ENCODE measurements at places on chromosomes 16 and 17. TPM values are rescaled to one million over a fixed set of nuclear protein-coding genes. Genes with fewer than 3 reads are reported as not detected.

DNA sequence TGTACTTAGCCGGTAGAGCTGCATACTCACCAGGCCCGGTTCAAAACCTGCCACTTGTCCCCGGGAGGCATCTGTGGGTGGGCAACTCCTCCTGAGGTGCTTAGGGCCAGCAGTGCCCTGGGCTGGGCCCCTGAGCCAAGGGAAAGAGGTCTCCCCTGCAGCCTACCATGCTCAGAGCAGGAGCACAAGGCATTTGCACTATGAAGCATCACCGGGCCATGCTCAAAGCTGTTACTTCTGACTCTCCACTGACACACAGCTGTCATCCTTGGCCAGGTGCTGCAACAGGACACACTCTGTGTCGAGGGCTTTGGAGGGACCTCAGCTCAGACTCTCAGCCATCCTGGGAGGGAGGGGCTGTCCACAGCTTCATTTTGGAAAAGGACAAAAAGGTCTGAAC, 37.2 kb downstream of the SLC38A8 start:
- DNase-seq: no peak

DNA sequence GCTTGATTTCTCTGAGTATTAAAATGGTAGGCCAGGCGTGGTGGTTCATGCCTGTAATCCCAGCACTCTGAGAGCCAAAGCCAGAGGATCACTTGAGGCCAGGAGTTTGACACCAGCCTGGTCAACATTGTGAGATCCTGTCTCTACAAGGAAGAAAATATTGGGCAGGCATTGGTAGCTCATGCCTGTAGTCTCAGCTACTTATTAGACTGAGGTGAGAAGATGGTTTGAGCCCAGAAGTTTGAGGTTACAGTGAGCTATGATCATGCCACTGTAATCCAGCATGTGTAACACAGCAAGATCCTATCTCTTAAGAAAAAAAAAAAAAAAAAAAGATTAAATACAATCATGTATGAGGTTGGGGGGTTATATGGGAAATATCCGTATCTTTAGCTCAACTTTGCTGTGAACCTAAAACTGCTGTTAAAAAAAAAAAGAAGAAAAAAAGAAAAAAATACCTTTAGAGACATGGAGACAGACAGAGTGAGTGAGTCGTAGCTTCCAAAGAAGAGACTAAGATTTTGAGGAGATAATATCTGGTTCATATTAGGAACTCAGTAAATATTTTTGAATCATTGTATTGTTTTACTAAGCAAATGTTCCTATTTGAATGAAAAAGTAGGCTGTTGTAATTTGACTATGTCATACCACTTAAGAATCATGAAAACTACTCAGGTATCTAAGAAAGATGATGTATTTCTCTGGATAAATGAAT, 325.7 kb upstream of the TBX2 start:
- no peak for DNase-seq

DNA sequence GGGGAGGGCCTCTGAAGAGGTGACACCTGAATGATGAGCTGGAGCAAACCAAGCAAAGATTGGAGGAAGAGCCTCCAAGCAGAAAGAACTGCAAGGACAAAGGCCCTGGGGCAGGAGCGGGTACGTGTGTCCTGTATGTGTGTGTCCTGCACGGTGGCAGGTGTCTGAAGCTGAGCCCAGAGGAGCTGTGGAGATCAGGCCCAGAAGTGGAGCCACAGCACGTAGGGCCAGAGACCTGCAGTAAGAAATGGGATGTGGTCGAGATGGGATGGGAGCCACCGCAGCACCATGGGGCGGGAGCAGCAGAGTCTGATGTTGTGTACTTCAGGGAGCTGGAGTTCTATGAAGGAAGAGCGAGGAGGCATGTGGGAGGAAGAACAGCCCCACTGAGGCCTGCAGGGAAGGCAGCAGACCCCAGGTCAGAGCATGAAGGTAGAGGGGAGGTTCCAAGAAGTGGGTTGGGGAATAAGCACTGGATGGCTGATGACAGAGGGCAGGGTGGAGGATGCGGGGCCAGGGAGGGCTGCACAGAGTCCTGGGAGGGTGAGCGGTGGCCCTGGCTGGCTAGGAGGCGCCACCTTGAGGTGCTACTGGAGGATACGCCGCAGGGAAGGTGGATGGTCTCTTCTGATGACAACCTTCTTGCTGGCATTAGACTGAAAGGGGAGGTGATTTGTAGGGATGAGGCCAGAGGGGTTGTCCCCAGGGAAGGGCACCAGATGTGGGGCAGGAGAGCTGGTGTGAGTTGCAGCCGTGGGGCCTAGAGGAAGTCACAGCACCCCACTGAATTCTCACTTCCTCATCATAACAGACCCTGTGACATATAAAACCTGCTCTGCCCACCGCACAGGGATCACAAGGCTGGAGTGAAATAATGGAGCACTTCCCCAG, 10.6 kb upstream of the CETP start:
- DNase-seq: peak; percentile 69

DNA sequence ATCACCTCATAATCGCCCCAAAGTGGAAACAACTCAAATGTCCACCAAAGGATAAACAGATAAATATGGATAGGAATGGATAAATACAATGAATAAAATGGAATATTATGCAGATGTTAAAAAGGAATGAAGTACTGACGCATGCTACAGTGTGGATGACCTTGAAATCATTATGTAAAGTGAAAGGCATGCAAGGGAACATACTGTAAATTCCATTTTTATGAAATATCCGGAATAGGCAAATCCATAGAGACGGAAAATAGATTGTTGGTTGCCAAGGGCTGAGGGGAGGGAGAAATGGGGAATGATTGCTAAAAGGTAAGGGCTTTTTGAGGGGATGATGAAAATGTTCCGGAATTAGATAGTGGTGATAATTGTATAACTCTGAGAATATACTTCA, 36.0 kb downstream of the STAT5B start:
- DNase-seq: no peak

DNA sequence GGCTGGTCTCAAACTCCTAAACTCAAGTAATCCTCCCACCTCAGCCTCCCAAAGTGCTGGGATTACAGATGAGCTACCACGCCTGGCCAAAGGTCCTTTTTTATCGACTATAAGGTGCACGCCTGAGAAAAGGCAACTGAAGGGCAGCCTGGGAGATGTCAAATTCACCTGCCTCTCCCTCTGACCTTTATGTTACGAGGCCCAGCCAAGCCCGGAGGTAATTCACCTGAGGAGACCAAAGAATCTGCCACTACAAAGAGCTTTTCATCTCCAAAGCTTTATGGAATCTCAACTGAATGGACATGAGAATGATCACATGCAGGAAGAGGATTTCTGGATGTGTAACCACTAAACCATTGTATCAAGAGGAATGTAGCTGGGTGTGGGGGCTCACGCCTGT, 37.2 kb downstream of the LYRM1 start:
- no peak for DNase-seq

DNA sequence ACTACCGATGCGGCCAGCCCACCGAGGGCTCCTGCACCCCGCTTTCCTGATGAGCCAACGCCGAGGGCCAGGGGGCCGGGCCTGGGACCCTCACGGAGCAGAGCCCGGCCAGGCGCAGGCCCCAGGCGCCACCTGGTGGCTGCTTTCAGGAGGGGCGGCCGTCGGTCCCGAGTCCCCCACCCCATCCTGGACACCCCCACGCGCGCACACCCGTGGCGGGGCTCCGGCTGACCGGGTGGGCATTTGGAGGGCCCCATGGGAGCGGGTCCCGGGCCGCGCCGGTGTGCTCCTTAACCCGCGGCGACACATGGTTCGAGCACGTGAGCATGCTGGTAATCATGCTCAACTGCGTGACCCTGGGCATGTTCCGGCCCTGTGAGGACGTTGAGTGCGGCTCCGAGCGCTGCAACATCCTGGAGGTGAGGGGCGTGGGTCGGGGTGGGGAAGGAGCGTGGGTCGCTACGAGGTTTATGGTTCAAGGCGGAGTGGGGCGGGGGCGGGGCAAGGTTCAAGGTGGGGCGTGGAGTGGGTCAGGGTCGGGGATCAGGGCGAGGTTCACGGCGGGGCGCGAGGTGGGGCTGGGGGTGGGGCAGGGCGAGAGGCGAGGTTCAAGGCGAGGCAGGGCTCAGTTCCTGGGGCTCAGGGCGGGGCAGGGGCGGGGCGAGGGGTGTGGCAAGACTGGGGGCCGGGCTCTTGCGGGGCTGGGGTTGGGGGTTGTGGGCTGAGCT, 30.2 kb downstream of the TPSG1 start:
- no peak for DNase-seq

GRCh38 chr16:3879258-3879886, 1.1 kb downstream of the CREBBP start:
- DNase-seq: peak; percentile 60

- DNase-seq: no peak
These were observed 153.5 kb upstream of the RPL38 start for GRCh38 chr17:74049967-74050458.

- DNase-seq: no peak
These were observed 9.2 kb downstream of the SP2 start for GRCh38 chr17:47905221-47905733.

GRCh38 chr17:76467809-76468633, 618 bp downstream of the AANAT start:
- no peak for DNase-seq

GRCh38 chr16:2825049-2825742, 4.9 kb upstream of the ZG16B start:
- no peak for DNase-seq

DNA sequence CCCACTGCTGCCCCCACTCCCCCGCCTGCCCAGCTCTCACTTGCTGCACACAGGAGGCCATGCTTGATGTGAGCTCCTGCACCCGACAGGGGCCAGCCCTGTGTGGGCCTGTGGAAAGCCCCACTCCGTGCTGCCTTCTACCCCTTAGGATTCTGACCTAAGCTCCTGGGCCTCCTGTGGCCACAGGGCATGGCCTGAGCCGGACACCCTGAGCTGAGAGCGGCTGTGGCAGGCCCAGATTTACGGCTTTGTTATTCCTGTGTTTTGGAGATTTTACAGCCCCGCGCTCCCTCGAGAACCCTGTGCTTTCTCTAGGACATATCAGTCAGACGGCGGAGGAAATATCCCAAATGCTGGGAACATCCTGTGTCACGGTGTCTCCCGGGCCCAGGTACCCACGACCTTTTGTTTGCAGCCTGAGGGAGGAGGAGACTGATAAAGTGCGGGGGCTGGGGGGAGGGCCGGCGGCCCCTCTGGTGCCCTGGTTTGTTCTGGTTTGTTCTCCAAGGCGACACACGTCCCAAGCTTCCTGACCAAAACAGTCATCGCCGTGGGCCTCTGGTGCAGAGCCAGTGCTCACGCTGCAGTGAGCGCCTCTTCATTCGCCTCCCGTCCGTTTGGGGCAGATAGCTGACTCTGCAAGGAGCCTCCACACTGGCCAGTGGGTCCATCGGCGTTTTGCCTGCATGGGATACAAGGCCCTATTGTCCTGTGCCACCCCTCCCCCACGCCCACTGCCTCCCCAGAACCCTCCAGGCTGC, 363.4 kb downstream of the C16orf95 start:
- no peak for DNase-seq

GRCh38 chr16:64153718-64154117, 968.1 kb downstream of the CDH11 start:
- no peak for DNase-seq

DNA sequence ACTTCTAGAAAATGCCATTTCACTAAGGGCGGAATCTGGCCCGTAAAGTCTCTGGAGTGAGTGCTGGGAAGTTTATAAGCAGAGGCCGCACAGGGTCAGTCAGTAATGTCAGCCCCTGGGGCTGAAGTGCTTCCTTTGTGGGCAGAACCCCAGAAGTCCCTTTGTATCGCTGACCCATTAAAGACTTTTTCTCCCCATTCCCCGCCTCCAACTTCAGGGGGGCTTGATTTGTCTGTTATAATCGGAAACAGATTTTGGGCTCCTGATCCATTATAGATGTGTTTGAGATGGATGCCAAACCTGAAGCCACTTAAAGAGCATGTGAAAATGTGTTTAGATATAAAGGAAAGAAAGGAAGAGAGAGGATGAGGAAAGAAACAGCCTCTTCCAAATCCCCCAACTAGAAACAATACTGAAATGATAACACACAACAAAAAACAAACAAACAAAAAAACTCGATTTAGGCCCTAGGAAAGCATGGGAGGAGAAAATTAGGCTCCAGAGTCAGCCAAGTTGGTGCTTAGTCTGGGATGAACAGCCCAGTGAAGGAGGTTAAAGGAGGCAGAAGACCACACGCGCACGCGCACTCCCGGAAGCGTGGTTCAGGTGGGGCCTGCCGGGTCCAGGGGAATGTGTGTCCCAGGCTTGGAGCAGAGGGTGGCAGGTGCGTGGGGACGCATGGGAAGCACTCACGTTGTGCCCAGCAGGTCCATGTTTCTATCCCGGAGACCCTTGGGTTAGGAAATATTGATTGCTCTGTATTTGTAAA, 27.1 kb downstream of the MSI2 start:
- DNase-seq: no peak

GRCh38 chr17:1972487-1973160, 52.5 kb downstream of the RTN4RL1 start:
- no peak for DNase-seq

DNA sequence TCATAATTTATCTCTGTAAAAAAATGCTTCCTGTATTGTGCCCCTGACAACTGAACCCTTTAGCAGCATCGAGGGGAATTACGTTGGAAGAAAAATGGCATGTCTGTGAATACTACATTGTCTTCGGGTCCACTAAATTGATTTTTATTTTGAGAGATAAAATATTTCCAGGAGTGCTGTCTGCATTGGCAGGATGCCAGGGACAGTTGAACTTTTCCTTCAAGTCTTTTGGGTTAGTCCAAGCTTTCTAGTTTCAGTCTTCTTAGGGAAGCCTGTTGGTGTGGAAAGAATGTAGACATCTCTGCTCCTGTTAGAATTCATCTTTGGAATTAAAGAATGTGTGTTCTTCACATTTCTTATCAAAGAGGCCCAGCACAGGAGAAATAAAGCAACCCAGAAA, 557.9 kb downstream of the TMEM114 start:
- DNase-seq: no peak

DNA sequence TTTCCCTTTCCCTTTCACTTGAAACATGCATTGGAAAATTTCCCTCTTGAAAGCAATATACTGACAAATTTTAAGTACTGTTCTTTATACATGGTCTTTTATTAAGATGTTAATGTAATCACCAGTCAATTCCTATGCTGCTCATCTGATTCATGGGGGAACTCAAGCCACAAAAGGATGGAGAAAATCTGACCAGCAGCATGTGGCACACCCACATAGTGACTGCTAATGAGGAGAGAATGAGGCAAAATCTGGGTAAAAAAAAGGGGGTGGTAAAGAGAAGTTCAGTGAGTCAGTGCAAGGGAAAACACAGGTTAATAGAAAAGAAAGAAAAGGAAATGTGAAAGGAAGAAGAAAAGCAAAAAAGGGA, 11.3 kb downstream of the RFFL start:
- DNase-seq: no peak

Gene KRTAP2-2
- not detected for total RNA-seq

Gene TRPV2
- not detected for total RNA-seq

Gene KRTAP4-1
- not detected for total RNA-seq

Gene KCNH4
- not detected for total RNA-seq

Gene NLRP1
- total RNA-seq: 0.05 TPM

Gene ARL4D
- 2.6 TPM for total RNA-seq
